ENCODE measurements at places on chromosomes 4 and X.

DNA sequence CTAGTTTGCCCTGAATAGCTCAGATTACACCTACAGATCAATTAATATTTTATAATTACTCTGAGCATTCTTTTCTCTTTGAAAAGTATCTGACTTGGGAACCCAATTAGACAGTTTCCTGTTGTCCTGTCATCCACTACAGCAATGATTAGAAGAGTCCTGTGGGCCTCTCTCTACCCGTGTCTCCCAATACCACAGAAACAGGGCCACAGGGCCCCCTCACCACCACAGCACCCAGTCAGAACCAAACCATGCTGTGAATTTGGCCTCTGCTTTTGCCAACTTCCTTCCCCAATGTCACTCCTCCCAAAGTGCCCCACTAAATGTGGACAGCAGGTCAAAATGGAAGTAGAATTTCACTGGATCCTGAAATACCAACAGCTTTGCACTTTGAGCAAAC is 10.3 kb downstream of the USP46 start:
- no peak for DNase-seq

GRCh38 chr4:143358923-143359643 is 22.4 kb downstream of the GAB1 start:
- peak; percentile 60 for DNase-seq

DNA sequence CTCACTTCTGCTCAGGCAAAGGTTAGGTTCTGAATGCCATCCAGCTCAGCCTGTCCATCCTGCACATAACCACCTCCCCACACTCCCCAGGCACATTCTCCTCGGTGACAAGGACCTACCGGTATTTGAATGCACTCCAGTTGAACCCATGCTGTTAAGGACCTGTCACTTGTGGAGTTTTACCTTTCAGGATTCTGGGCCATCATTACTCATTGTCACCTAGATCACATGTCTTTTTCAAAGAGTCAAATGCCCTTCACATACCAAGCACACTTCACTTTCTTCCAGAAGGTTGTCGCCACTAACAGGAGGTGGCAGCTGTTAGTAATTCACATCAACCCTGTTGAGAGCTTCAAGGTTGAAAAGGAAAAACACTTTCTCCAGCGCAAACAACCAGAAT is 218.3 kb downstream of the SOWAHB start:
- DNase-seq: no peak

GRCh38 chr4:106806158-106806797 is 229.8 kb downstream of the DKK2 start:
- DNase-seq: peak; percentile 40

DNA sequence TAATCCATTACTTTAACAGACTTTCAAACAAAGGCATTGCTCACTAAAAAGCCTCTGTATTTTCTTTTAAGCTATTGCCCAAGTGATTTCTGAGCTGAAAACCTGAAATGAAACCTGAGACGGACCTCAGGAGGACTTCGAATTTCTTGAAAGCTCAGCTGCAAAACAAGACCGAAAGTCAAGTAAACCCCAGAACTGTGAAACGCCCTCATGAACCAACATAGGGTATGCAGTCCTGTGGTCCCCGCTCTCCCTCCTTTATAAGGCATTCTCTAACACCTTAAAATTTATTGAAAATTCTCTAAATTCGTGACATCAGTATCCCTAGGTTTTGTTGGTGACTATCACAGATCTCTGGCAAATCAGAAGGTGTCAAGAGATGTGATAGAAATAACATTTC is 91.8 kb downstream of the SHISA3 start:
- no peak for DNase-seq

GRCh38 chr4:130368668-130369067 is 1272.7 kb downstream of the C4orf33 start:
- no peak for DNase-seq

- peak; percentile 99 for DNase-seq
These were observed 97.0 kb downstream of the AFAP1 start for GRCh38 chr4:7842384-7843279.

GRCh38 chr4:147017081-147017480 is 71.4 kb upstream of the TTC29 start:
- DNase-seq: peak; percentile 4

GRCh38 chrX:104130808-104131207 is 18.5 kb downstream of the ZCCHC18 start:
- no peak for DNase-seq

DNA sequence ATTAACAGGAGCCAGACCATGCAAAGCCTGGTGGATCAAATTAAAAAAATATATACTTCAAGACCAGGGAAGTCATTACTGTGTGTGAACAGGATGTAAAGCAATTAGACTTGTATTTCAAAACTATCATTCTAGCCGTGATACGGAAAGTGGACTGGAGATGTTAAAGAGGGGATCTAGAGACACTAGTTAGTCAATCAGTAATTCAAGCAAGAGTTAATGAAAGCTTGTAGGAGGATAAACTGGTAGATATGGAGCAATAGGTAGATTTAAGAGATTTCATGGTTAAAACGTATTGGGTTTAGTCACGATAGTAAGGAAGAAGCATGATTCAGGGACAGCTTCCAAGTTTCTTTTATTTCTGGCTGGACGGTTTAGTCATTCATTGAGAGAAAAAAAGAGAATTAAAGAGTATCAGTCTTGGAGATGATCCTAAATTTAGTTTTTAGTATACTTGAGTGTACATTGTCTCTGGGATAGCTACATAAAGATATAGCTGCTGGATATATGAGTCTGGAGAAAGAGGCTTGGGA is 3.9 kb downstream of the MAD2L1 start:
- no peak for DNase-seq

DNA sequence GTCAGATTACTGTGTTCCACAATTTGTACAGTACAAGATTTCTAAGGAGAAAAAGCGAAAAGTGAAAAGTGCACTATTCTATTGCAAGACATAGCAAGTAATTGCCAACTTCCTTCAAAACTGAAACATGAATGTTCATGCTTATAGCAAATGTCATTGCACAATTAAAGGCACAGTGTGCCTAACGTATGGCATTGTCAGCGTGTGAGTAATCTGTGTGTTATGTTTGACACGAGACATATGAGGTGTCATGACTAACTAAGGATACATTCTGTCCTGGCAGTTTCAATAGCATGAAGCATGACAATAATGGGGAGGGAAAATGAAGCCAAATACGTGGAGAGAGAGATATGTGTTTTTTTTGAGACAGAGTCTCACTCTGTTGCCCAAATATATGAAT is 33.6 kb upstream of the TBC1D9 start:
- DNase-seq: peak; percentile 43

GRCh38 chr4:163558539-163559044 is 64.1 kb downstream of the TMA16 start:
- no peak for DNase-seq

DNA sequence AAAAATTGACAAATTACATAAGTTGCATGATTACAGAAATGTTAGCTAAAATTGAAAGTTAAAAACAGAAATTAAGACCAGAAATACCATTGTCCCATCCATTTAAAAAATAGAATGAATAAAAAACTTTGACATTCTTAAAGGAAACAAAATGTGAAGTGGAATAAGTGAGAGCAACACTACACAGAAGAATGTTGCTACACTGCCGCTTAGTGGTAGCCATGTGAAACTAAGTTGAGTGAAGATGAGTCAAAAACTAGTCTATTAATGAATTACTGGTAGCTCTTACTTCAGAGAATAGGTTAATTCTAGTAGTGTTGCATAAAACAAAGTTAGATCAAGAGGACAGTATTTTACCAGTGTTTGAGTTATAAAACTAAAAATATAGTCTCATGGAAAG is 571.0 kb upstream of the KLHL4 start:
- DNase-seq: peak; percentile 0
